G401 (cell line): ENCODE measurements at places on chromosomes 4 and X.

DNA sequence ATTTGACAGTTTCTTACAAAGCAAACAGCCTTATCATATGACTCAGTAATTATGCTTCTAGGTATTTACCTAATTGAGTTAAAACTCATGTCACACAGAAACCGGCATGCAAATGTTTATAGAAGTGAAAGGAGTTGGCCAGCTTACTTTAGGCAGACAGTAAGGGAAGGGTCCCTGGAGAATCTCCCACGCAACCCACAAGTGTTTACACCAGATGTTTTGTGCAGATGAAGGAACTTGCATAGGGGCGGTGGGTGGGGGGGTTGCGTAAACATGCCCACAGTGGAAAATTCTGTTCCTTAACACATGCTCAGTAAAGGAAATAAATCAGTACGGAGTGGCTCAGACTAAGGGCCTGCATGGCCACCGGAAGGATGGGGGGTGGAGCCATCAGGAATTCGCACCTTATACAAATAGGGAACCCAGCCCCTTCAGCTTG lies 330.5 kb upstream of the AADAT start:
- DNase-seq, result no peak

DNA sequence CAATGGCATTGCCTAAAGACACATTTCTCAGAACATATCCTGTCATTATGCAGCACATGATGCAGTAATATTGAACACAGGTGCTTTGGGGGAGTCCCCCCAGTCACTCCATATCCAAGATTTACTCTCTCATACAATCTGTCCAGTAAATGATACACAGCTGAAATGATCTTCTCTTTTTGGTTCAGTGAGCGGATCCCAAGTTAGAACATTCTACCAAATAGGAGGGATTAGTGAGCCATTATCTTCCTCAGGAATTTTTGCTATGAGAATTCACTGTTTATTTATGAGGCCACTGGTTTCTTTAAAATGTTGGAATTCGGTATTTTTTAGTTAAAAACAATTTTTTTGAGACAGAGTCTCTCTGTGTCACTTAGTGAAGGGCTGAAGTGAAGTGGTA lies 96.5 kb downstream of the TRAPPC11 start:
- no peak for DNase-seq

DNA sequence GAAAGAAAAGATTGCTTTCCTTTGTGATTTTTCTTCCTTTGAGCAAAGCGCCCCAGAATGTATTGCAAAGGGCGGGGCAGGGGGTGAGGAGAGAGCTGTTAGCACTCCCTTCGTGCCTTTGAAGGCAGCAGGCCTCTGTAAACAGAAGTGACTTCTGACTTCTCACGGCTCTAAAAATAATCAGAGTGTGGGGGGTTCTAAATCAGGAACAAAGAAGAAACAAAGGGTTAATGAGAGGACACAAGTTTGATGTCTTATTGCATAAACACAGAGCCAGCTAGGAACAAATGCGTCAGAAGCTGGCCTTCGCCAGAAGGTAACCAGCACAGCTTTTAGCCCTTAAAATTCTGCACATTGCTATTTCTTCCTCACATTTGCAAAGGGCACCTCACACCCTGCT lies 626.2 kb downstream of the MID1IP1 start:
- DNase-seq, result no peak

GRCh38 chrX:17024886-17025285 lies 78.4 kb downstream of the REPS2 start:
- peak; percentile 63 for DNase-seq

GRCh38 chr4:73821325-73821724 lies 15.2 kb upstream of the CXCL6 start:
- no peak for DNase-seq

GRCh38 chr4:122819708-122820449 lies 6.8 kb upstream of the FGF2 start:
- DNase-seq, result no peak

DNA sequence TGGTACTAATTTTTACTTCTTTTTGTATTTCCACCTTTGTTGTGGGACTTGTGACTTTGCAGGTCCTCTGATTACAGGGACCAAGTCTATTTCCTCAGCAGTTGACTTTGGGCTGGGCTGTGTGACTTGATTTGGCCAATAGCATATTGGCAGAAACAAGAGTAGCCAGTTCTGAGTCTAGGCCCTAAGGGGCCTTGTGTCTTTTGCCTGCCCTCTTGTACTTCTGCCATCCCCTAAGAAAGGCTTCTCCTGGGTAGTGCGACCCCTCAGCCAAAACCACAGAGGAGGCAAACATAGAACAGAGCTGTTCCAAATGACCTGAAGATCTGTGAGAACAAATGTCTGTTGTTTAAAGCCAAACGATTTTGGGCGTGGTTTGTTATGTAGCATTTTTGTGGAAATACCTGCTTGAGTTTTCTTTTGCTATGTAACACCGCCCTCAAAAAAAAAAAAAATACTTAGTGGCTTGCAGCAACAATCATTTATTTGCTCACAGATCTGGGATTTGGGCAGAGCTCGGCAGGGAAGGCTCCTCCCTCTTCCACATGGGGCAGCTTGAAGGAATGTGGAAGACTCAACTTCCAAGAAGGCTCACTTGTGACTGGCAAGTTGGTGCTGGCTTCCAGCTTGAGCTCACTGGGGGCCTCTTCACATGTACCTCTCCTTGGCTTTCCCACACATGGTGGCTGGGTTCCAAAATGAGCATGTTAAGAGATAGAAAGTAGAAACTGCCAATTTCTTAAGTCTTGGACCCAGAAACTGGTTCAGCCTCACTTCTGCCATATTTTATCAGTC lies 423.0 kb upstream of the CNKSR2 start:
- no peak for DNase-seq

- no peak for DNase-seq
These were observed 26.2 kb downstream of the ZNF827 start for GRCh38 chr4:145912376-145912775.

DNA sequence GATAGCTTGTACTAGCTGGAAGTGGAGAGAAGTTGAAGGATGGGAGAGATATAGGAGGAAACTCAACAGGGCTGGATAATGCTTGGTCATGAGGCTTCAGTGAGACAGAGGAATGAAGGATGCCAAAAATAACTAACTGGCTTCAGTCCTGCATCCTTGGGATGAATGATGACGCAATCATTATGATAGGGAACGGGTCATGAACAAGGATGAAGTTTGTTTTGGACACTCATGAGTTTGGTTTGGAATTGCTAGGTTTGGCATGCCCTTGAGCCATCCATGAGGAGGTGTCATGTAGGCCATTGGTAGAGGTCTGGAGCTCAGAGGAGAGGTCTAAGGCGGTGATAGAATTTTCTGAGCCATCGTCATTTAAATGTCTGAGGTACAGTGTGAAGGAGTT lies 160.0 kb upstream of the NHS start:
- DNase-seq, result no peak

DNA sequence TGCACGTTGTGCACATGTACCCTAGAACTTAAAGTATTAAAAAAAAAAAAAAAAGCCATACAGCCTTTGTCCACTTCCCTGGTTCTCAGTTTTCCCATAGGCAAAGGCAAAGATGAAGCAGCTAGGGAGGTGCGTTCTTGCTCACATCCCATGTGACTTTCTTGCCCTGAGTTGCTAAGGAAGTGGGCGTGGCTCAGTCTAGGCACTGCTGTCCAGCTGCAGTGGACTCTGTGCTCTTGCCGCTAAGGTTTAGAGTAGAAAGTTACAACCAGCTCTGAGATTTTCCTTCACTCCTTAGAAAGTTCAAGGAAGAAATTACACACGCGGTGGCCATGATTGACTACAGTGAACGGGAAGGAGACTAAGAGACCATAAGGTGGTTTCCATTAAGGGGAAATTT lies 144.7 kb downstream of the NAA11 start:
- DNase-seq, result no peak

DNA sequence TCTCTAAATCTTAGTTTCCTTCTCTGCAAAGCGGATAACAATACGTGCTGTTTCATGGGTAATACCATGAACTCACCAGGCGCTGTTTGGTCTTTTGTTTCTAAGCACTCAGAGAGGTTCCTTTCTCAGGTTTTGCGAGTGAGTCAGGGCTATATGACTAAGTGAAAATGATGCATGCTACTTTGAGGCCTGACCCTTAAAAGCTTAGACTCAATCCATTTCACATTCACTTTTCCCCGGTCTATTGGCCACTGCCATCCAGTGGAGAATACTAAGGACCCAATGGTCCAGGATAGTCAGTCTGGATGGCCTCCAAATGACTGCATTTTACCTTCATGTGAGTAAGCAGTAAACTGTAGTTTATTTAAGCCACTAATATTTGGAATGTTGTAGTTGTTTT lies 400.8 kb upstream of the SLIT2 start:
- DNase-seq, result no peak

DNA sequence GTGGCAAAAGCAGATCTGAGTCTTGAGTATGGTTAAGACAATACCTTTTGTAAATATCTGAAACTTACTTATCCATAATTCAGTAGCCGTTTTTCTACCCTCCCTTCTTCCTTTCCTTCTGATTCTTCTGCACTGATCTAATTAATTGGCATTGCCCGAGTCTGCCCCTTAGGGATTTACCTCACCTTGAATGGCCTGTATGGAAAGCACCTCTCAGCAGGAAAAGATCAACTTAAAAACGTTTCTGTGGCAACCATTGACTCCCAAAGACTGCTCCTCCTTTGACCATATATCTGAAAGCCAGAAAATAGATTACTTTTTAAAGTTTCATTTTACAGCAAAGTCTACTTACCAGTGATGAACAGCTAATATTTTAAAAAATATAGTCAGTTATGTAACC lies 496.5 kb upstream of the LCORL start:
- no peak for DNase-seq

- no peak for DNase-seq
These were observed 10.2 kb upstream of the GPKOW start for GRCh38 chrX:49133759-49134158.

DNA sequence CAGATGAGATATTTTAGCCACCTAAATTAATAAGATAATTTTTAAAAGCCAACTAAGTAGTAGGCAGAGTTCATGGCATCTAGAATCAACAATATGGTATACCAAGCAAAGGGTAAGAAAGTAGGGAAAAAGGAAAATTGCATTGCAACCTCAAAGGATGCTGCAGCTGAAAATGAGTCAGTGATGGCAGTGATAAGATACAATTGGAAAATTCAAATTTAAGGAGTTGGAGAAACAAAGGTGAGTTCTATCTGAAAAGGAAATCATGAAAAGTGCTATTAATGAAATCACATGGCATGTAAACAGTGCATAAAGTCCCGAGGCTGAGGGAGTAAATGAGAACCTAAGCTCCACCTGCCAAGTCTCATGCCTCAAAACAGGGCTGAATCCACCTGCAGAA lies 33.9 kb downstream of the SHROOM4 start:
- DNase-seq, result no peak

DNA sequence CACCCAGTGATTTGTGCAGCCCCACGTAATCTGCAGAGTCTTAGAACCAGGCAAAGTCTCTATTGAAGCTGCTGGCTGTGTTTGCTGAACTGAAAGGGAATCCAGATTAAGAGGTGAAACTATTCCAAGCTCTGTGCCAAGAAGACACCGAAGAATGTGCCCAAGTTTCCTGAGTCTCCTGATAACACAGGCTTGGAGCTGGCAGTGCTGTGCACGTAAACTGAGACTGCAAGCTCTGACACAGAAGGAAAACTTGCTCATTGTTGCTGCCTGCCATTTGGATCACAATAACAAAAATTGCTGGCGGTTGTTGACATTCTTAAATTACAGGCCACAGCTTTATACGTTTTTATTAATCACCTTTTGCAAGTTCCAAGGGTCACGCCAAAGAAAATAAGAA lies 60.2 kb upstream of the VCX3B start:
- DNase-seq, result no peak

DNA sequence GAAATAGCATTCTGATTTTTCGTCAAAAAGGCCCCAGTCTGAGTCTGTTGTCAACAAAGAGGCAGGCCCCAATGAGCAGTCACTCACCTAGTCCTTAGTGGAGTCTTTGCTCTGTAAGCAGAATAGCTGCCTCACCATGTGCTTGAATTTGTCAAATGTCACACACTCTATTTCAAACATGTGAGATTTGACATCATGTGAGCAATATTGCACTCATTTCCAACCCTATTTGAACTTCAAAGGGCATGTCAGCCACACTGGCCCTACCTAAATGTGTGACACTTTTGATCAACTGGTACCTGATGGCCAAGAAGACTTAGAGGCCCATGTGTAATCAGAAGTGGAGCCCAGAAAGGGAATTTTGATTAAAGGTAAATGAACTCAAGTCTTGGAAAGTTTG lies 59.4 kb upstream of the PLAC1 start:
- no peak for DNase-seq

DNA sequence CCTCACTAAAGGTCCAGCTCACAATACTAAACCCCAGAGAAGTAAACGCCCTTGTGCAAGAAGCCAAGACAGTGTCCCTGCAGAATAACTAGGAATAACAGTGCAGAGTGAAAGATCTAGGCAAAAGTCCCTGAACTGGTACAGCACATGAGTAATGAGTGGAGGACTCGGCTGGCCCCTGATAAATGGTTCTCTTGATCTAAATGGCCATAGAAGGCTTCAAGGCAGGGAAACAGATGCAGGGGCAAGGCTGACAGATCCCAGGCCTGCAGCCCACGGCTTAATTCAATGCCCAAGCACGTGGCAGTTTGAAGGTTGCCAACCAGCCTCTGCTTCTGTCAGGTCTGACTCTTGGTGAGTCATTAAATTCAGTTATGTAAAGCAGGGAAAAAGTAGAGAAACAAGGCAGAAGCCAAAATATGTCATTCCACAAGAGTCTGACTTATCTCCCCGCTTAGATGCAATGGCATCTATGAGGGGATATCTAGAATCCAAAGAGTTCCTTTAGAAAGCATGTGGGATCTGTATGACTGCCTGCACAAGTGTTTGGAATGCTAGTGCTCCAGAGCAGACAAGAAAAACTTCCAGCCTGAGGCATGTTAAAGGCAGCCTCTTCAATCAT lies 121.3 kb downstream of the PRDM5 start:
- DNase-seq, result peak; percentile 1

DNA sequence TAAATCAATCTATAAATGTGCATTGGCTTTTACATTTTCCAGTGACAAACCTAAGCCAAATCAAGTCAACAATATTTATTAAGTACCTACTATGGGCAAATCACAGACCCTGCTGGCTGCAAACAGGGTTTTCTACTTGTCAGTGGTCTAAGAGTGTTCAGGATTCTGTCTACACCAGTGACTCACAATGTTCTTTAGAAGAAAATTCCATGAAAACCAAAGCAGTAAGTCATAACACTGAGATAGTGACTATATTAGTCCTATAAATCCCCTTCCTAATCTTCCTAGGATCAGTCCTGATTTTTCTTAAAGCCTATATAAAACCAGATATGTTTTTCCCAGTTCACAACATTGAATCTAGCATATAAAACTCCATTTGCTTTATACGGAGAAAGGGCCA lies 69.7 kb downstream of the PPP3CA start:
- no peak for DNase-seq

GRCh38 chr4:147916351-147916750 lies 184.5 kb downstream of the ARHGAP10 start:
- DNase-seq, result no peak
